Skeletal muscle tissue (tissue), 5 donors: ENCODE measurements at places on chromosomes 11 and 22. TPM values are rescaled to one million over a fixed set of nuclear protein-coding genes. Genes with fewer than 3 reads are reported as not detected.

The PRRG4 gene
- under 0.01 TPM for total RNA-seq

The RABL2B gene
- 3.7 TPM for total RNA-seq

The TP53I11 gene
- 6.8 TPM for total RNA-seq

The IL17REL gene
- total RNA-seq: not detected

The KRTAP5-8 gene
- total RNA-seq: not detected

The MGAT3 gene
- total RNA-seq: 2.1 TPM
